ENCODE measurements at places on chromosomes 4 and X.

DNA sequence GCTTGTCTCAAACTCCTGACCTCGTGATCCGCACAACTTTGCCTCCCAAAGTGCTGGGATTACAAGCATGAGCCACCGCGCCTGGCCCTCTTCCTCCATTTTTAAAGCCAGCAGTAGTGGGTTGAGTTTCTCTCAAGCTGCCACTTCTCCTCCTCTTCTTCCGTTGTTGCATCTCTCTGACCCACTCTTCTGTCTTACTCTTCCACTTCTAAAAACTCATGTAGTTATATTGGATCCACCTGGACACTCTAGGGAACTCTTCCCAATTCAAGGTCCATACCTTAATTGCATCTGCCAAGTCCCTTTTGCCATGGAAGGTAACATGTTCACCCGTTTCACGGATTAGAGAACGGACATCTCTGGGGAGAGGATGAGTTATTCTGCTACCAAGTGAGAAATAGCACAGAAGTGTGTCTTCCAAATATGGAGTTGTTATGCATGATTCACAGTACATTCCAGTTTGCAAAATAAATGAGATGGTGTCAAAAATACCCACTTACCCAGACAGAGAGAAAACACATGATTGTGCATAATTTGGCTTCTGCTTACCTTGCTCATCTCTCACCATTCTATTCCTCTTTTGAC lies 51.8 kb downstream of the GBA3 start:
- DNase-seq = no peak

- no peak for DNase-seq
Measured at GRCh38 chr4:188031751-188032150, 36.2 kb downstream of the ZFP42 start.

DNA sequence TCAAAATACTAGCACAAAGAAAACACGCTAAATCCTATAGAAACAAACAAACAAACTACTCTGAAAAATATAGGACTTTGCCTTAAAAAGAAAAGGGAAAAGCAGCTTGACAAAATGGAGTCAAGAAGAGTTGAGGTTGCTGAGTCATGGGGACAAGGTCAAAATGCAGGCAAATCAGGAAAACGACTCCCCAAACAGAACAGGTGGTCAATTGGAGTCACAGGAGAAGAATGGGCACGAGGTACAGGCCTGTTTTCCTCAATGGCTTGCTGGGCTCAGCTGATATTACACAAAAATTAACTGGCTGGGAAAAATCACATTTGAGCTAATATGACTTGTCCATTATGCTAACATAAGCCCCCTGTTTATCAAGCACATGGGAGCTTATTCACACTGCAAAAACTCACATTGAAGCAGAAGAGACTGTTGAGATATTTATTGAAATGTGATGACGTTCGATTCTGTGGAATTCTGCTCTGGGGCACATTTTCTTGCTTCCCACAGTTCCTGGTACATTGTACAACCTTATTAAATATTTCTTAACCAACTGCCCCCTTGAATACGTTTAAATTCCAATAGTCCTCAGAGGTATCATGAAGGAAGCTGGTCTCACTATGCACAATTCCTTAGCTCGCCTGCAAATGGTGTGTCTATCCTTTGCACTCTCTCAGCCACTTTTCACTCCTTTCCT lies 1622.1 kb downstream of the STIM2 start:
- no peak for DNase-seq

DNA sequence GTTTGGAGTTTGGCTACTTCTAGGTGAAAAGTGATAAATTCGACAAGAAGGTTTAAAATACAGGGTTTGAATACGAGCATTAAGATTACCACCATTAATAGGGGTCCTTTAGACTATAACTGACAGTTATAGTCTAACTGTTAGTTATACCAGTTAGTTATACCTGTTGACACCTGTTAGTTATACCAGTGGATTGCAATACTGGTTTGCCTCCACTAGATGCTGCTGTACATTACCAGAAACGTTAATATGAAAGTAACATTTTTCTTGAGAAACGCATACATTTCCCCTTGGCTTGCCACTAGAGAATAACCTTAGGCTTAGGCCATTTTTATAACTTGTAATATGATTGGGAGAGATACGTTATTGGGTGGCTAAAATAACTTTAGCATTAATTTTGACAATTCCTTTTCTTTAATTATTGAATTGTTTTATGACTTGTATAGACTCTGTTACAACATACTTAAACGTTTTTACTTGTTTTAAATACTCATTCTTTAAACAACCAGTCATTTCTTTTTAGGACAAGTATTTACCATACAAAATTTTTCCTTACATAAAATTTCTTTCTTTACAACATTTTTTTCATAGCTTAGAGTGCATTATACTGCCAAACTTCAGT lies 911.2 kb downstream of the FSTL5 start:
- no peak for DNase-seq

DNA sequence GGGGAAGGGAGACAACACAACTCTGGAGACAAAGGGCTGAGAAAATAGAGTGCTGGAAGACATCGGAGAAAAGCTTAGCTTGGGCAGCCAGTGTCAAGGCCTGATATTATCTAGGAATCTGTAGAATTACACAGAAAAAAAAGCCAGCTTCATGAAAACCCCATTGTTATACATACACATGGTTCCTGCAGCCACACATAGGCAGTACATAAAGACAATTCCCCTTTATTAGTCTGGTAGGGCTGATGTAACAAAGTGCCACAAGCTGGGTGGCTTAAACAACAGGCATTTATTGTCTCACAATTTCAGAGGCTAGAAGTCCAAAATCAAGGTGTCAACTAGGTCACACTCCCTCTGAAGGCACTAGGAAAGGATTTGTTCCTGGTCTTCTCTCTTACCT lies 503.5 kb downstream of the MID1IP1 start:
- DNase-seq = no peak

- DNase-seq = no peak
Measured at GRCh38 chr4:99180382-99181070, 36.4 kb upstream of the ADH4 start.

DNA sequence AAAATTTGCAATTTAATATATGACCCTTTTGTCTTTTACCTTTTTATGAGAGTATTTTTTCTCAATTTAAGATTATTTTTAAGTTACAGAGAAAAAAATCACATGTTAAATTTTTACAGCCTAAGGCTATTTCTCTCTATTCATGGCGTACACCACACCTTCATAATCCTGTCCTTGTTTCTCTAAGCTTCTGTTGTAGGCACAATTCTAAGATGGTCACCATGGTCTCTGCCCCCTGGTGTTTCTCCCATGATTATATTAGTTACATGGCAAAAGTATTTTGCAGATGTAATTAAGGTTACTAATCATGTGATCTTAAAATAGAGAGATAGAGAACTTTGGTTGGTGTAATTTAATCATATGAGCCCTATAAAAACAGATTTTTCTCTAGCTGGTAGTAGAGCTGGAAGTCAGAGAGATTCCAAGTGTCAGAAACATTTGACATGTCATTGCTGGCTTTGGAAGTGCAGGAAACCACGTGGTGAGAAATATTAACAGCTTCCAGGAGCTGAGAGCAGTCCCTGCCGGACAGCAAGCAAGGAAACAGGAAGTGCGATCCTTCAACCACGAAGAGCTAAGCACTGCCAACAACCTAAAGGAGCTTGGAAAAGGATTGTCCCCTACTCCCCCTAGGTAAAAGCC lies 89.8 kb downstream of the EIF4E start:
- DNase-seq = no peak

DNA sequence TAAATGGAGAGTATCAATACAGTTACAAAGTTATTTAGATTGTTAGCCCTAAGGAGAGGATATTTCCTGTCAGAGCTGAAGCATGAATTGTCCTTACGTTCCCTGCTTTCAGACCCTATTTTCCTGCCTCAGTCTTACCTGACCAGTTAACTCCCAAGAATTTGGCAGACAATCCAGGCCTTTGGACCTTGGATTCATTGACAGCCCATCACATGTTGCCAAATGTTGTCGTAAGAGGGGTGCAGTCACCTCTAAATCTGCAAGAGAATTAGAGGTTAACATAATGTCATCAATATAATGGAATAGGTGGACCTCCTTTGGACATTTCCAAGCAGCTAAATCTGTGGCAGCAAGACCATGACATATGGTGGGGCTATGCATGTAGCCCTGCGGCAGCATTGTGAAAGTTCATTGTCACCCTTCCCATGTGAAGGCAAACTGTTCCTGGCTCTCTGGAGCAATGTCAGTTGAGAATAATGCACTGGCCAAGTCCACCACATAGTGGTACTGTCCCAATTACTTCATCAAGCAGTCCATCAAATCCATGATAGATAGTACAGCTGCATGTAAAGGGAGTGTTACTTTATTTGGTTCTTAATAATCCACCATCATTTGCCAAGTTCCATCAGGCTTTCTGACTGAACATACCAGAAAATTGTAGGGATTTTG lies 1137.0 kb upstream of the POU3F4 start:
- no peak for DNase-seq

DNA sequence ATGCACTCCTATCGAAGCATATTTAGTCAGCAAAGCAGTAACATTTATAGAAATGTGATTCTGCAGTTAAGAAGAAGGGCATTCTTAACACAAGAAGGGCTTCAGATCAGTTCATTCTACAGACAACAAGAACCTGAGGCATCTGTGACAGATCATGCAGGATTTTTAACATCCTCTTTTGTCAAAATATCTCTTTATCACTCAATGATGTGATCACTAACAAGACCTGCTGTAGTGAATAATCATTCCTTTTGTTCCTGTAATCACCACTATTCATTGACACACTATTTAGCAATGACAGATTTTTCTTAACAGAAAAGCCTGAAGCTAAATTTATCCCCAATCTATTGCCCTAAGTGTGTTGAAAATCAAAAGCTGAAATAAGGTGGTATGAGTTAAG lies 47.8 kb upstream of the ARHGAP24 start:
- no peak for DNase-seq

DNA sequence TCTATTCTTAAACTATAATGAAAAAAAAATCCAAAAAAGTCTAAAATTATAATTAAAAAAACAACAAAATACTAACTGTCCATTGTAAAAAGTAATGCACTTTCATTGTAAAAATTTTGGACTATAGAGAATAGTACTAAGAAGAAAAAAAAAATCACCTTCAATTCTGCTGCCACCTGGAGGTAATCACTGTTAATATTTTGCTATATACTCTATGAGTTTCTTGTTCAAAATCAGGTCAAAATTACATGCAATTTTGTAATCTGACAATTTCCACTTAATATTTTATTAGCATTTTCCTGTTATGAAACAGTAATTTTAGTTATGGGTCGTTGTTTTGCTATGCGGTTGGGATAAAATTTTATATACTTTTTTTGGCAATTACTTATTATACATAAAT lies 62.0 kb downstream of the HTT start:
- no peak for DNase-seq

- no peak for DNase-seq
Measured at GRCh38 chr4:161581262-161582230, 582.3 kb downstream of the FSTL5 start.

DNA sequence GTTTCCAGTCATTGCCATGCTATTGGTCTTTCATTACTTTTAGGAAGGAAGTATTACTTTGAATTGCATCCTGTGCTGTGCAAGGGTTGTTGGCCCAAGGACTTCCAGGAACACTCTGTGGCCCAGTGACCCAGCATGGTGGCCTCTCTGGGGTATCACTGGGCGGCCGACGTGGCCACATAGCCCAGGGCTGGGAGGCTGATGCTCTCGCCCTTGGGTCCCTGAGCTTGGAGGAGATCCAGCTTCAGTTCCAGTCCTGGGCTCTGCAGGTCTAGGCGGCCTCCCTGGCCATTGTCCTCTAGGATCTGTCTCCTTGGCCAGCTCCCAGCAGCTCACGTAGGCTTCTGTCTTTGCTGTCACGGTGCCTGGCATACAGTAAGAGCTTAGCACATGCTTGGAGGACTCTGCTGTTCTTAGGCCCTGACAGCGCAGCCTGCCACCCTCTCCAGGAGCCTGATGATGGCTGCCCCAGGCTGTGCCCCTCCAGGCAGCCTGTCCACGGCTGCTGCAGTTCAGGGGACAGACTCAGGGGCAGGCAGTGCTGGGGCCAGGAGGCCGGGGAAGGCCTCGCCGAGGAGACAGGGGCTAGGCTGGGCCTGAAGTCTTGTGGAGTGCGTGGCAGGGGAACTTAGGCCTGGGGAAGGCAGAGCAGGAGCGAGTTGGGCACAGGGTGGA lies 42.2 kb downstream of the SORCS2 start:
- DNase-seq = no peak

GRCh38 chr4:66766557-66766956 lies 778.7 kb downstream of the CENPC start:
- no peak for DNase-seq

DNA sequence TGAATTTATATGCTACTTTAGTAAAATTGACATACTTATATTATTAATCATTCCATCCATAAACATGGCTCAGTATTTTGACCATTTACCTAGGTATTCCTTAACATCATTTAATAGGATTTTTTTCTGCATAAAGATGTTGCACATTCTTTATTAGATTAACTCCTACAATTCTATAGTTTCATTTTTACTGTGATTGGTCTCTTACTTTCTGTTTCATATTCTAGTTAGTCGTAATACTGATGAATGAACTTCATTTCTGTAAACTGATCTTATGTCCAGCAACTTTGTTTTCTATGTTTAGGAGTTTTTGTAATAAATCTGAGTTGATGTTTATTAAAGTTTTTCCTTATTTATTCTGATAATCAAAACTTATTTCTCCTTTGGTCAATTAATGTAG lies 278.2 kb upstream of the CXXC4 start:
- DNase-seq = no peak

GRCh38 chrX:37834937-37835336 lies 12.4 kb downstream of the DYNLT3 start:
- no peak for DNase-seq

DNA sequence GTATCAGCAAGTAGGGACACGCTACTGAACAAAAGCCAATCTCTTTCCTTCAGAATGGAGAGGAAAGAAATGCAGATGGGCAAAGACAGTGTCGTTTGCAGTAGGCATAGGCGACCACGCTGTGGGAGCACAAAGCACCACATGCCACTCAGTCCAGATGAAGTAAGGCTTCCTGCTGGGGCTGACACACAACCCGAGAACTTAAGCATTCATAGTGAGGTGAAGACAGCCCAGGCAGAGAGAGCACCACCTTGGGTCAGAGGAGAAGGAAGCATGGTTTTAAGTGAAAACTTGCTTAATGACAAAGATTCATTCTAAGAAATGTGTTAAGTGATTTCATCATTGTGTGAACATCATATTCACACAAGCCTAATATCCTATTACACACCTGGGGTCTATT lies 238.8 kb downstream of the MGST2 start:
- no peak for DNase-seq

DNA sequence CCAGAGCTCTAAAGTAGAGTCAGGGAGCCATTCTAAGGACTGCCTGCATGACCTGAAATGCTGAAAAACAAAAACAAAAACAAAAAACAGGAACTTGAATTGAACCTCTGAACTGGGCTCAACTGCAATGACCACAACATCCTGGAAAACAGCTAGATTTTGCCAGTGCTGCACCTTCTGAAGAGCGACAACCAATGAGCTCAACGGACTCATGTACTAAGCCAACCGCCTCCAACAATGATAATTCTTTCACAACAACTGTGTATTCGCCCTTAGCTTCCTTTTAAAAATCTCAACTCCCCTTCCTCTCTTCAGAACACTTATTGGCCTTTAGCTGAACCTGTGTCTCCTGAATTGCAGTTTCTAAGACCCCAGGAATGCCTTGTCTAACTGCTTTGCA lies 69.8 kb downstream of the HAUS3 start:
- DNase-seq = no peak

- DNase-seq = no peak
Measured at GRCh38 chrX:108122748-108123147, 31.2 kb downstream of the ATG4A start.

GRCh38 chrX:40414335-40414734 lies 166.4 kb upstream of the ATP6AP2 start:
- DNase-seq = no peak
